ENCODE measurements at places on chromosomes 1 and 21.

DNA sequence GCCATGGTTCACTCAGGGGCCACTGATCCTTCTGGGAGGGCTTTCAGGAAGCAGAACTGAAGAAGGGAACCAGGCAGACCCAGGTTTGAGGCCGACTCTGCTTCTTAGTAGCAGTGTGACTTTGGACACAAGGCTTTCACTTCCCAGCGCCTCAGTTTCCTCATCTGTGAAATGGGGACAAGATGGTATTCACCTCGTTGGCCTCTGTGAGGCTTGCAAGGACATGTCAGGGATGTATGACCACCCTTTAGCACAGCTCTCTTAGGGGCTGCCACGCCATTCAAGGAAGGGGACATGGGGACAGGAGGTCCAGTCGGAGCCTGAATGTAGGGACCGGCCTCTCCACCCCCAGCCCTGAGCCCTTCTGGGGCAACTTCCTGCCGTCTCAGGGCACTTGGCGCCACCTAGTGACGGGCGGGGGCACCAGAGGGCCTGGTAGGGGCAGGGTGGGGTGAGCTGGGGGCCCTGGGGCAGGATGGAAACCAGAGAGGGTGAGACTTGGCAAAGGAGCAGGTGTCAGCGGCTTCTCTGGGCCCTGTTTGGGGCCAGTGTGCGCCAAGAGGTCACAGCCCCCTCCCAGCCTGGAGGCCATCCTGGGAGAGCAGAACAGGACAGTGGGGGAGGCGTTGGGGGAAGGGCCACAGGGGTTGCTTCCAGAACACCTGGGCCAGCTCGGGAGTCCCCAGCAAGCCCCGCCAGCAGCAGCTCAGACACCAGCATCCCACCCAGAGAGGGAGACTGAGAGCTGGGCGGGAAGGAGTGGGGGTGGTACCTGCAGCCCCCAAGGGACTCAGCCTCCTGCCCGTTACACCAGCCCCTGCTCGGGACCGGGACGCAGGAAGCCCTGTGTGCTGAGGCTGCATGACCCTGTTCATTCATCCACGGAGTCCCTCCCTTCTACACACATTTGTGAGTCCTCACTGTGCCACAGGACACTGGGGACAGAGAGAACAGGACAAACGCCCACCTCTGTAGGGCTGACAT is 102.5 kb upstream of the TARDBP start:
- DNase-seq, result no peak

GRCh38 chr21:28900481-28900880 is 92.2 kb downstream of the LTN1 start:
- DNase-seq, result no peak

DNA sequence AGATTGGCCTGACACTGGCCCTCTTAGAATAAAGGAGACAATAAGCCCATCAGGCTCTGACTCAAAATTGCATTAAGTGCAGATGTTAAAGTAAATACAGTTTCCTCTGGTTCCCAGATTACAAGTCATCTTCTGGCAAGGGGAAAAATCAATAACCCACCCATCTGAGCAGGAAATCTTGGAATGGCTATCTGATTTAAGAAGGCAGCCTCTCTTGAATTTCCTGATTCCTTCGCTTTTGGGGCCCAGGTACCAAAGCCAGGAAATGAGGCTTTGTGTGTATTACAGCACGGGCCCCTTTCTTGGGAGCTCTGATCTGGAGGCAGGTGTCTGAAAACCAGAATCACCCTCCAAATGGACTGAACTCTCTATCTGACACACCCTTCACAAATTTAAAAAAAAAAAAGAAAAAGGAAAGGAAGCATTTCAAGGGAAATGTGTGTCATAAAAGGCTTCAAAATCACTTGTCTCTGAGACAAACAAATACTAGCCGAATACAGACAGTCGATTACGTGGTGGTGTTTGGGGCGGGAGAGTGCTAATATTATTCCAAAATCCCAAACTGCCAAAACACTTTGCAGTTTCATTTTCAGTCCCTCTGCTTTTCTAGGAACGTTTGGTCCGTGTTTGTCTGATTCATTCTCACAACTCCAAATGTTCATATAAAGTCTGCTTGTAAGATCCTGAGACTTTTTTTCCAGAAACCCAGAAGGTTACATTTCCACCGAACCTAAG is 240.9 kb upstream of the CAMK1G start:
- DNase-seq, result no peak

DNA sequence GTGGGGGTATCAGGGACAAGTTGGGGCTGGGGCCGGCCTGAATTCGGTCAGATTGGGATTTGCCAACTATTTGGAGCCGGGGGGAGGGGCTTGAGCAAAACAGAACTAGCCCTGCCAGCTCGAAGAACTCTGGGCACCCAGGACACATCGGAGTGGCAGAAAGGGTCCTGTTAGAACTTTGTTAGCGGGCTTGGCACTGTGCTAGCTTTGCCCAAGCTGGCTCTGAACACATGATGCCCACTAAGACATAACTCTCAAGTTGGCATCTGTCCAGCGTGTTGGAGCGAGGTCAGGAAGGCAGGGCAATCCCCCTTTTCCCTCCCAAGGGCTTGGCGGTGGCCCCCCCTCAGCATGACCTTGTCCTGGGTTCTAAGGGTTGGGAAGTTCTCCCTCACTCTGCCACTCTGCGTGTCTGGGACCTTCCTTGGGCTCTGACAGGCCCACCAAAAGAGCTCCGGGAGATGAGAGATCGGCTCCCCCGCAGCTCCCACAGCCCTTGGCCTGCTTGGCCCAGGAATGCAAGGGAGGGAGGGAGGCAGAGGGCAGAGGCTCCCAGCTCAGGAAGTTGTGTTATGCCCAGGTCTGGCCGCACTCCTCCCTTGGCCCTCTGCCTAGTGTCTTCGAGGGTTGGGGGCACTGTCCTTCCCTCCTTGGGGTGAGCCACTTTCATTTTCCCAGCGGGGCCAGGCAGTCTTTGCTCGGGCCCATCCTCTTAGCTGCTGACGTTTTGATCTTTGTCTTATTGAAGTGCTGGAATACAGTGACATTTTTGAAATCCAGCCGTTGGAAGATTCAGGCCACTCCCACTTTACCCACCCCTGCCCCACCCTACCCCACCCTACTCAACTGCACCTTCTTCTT is 1.2 kb downstream of the LMNA start:
- DNase-seq, result no peak

DNA sequence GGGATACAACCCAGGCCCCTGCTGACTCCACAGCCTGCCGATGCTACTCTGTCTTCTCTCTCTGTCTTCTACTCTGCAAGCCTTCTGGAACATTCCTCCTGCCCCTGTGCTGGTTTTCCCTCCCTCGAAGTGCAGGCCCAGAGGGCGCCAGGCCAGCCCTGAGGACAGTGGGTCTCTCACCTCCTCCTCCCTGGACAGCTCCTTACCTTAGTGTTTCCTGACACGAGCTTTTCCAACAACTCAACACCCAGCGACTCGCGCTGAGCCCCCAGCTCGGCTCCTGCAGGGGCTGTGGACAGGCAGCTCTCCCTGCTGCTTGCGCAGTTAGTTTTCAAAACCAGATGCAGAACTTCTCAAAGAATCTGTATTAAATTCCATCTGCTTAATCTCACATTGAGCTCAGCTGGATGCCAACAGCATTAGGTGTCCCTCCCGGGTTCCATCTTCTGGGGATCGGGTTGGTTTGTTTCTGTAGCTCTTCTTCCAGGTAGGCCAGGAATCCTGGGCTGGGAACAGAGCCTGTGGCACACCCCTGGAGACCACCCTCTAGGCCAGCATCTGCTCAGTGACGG is 54.2 kb downstream of the PTPRU start:
- DNase-seq, result no peak

Measured in vagina (tissue), 2 donors.